Ascending aorta (tissue), 2 donors: ENCODE measurements at places on chromosomes 7 and 10.

DNA sequence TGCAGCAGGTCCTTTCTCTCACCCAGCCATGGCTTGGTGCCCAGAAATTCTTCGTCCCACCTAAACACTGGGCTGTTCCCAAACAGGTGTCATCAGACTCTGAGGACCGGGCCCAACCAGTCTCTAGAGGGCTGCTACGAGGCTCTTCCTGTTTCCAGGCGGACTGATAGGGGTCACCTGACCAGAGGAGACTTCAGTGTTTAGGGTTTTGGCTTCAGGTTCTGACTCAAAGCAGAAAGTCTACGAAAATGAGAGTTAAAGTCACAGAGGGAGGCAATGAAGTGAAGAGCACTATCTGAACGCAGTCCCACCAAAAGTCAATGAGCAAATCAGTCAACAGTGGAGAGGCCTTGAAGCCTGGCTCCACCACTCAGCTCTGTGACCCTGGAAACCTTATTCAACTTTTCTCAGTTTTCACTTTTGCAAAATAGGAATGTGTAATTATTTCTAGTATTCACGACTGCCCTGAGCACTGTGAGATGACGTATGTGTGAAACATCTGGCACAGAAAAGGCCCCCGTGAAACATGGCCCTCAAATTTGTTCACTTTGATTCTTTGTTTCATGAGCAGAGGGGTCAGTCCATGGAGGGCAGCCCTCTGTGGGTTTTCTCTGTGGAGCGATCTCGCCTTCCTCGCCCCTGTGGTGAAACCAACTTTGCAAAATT, 189.9 kb upstream of the PDE1C start:
- no peak for DNase-seq

GRCh38 chr10:74330646-74331045, 179.6 kb downstream of the ADK start:
- DNase-seq = no peak

- no peak for DNase-seq
Observed at GRCh38 chr7:140656548-140657515, 15.9 kb upstream of the ADCK2 start.

GRCh38 chr10:59358576-59358975, 3.8 kb downstream of the FAM13C start:
- no peak for DNase-seq

DNA sequence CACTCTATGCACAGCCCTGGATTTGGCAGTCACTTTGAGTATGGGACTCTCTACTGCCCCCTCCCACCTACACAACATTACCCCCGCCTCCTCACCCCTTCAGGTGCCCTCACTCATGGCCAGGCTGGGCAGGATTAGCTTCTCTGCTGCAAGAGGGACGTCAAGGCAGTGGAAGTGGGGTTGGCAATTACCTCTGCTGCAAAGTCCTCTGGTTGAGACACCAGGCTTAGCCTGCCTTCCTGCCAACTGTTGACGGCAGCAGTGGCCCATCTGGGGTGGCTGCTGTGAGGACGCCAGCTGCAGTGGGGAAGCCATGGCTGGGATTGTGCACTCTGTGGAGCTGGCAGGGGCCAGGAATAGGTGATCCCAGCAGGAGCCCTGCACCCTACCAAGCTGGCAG, 26.7 kb downstream of the SVIL start:
- no peak for DNase-seq

DNA sequence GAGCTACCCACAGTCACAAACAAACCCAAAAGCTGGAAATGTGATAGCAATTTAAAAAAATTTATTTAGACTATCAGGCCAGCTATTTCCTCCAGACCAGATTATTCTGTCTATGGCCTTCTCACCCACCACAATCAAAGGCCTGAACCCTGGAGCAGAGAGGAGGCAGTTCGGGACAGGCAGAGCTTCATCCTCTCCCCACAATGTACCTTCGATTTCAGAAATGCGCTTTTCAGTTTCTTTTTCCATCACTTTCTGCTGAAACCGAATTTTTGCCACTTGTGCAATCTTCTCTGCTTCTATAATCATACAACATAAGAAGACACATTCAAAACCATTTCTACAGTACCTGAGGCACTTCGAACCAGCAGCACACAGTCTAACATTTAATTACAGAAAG, 29.9 kb downstream of the ERLIN1 start:
- DNase-seq = no peak

GRCh38 chr7:66539902-66540375, 88.7 kb upstream of the KCTD7 start:
- no peak for DNase-seq

DNA sequence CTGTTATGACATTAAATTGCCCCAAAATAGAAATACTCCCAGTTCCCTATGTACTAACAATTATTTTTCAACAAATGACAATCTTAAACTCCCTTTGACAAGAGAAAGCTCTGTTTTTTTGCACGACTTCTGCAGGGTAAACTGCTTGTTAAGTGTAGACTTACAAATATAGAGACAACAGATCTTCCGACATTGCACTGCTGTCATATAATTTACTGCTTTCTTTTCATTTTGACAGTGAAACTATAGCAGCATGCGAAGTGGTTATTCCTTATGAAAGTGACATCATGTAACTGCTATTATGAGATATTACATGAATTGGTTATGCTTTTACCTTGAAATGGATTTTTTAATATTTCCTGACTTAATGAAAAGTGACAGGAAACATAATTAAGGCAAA, 659.9 kb downstream of the SDK1 start:
- no peak for DNase-seq

GRCh38 chr10:132600416-132600815, 62.8 kb downstream of the INPP5A start:
- no peak for DNase-seq

- no peak for DNase-seq
Observed at GRCh38 chr7:134452419-134452838, 6.5 kb downstream of the AKR1B1 start.

DNA sequence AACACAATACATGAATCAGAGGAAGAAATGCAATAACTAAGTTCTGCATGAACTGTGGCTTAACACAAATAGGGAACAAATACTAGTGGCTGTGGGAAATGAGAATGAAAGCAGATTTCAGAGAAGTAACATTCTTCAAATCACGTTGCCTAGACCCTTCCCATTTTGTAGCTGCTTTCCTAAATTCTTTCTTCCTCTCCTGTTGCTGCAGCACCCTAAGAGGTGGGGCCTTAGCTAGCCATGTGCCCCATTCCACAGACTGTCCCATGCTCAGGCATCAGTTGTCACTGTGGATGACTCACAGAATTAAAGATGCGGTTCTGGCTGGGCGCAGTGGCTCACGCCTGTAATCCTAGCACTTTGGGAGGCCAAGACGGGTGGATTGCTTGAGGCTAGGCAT, 704.7 kb upstream of the C7orf33 start:
- no peak for DNase-seq

DNA sequence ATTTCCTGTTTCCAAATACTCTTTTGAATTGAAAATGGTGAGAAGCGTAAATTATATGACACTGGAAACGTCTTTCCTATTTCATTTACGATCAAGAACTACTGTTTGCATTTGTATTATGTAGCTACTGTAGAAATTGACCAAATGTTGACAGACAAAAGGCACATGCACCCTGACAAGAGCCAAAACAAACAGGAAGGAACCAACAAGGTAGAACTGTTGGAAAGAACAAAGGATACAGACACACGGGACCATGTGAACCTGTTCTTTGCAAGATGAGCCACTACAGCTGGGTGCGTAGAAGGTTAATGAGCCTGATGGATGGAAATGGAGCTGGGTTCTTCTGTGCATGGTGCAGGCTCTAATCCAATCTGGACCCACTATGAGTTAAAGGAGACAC, 48.4 kb upstream of the FZD8 start:
- no peak for DNase-seq

DNA sequence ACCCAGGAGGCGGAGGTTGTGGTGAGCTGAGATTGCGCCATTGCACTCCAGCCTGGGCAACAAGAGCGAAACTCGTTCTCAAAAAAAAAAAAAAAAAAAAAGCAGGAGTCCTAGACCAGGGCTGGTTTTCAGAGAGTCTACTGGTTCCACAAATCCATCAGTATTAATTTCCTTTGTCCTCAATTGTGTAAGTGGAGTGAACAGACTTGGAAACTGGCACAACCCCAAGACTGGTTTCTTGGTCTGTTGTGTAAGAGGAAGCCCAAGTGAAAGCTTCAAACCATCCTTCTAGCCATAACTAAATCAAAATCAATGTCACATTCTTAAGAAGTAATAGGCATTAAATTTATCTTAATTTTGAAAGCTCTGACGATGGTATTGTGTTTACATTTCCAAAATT, 213.6 kb downstream of the DGKI start:
- DNase-seq = no peak

- DNase-seq = no peak
Observed at GRCh38 chr7:18408461-18408860, 87.1 kb upstream of the HDAC9 start.

GRCh38 chr7:2441430-2442058, 34.7 kb downstream of the GRIFIN start:
- no peak for DNase-seq

- DNase-seq = no peak
Observed at GRCh38 chr7:95972523-95972922, 200.2 kb downstream of the DYNC1I1 start.

DNA sequence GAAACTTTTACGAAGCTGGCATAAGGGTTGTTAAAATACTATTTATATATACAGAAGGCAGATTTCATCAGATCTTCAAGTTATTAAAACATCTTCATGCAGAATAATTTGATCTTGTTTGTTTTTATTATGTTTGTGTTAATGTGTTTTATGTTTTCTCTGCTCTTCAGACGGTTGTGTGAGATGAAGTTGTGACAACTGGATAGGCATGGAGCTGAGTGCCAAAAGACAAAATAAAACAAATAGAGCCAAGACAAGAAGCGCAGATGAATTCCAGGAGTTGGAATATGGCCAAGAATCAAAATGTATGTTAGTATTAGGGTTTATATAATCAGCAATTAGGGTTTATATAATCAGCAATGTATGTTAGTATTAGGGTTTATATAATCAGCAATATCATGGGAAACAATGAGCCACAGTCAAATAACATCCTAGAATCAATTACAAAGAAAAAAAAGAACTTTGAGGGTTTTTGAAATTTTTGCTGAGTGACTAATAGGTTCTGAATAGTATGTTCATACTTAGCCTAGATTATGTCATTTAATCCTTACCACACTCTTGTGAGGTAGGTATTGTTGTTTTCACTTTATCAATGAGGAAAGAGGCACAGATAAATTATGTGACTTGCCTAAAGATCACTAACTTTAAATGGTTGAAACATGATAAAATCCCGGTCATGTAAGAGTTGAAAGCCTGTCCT, 488.0 kb upstream of the STEAP1 start:
- DNase-seq = no peak

GRCh38 chr10:42989481-42989921, 87.4 kb upstream of the RET start:
- no peak for DNase-seq

- no peak for DNase-seq
Observed at GRCh38 chr7:47233996-47234395, 347.9 kb downstream of the TNS3 start.

DNA sequence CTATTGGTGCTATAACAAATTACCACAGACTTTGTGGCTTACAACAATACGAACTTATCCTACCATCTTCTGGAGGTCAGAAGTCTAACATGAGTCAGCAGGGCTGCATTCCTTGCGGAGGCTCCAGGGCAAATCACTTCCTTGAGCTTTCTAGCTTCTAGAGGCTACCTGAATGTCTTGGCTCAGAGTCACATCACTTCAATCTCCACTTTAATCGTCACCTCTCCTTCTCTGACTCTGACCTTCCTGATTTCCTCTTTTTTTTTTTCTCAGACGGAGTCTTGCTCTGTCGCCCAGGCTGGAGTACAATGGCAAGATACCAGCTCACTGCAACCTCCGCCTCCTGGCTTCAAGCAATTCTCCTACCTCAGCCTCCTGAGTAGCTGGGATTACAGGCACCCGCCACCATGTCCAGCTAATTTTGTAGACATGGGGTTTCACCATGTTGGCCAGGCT, 44.6 kb upstream of the ANAPC16 start:
- DNase-seq = no peak

- DNase-seq = no peak
Observed at GRCh38 chr7:10571759-10572158, 401.9 kb upstream of the PHF14 start.

DNA sequence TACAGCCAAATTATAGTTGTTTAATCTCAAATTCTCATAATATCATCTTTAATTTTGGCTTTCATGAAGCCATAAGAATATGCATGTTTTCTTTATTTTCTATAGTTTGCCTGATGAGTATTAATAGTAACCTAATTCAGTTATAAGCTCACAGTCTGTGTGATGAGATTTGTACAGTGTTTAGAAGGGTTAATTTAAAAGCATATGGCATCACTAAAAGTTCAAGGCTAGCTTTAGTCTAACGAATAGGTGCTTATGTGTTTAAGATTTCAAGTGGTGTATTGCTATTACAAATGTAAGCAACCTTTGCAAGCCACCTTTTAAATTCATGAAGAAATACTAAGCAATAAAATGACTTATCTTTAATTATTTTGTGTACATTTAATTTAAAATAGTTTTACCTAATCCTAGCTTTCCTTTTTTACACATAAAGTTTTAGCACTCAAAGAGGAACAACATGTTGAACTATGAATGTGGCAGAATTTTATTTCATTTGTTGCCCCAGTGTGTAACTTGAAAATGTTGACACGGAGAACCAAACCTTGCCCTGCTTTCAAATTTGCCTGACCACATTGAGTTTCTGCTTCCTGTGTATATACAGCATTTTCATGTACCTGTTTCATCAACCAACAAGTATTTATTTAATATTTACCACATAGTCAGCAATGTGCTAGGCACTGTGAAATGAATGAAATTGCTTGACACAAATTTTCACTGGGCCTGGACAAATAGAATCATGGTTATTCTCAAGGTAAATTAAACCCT, 41.5 kb downstream of the TET1 start:
- no peak for DNase-seq

DNA sequence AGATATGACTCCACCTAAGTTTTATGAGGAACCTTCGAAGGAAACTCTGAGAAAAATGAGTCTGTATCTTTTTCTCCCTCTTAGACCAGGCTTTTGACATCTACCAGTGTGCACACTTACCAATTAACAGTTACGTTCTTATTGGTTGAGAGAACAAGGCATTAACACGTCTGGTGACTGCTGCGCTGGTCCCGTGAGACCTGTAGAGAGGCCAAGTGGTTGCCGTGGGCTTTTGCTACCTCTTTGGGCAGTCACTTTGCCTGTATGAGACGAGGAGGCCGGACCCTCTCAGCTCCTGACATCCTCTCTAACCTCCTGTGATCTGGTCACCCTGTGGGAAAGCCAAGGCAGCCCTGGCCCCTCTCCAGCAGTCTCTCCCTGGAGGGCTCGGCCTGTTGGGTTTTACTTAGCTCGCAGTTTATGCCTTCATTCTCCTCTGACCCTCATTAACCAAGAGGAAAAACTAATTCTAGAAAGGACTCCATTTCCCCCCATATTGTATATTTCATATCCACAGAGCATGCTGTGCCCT, 513.9 kb upstream of the GALNT17 start:
- DNase-seq = no peak
